T-helper 1 cell treated with Interleukin-12 subunit alpha and Interleukin-12 subunit beta and Interleukin-4 antibody, amounts not matched to agents 30 ng/mL and 1 ng/mL, for 36 hours (primary cell): ENCODE measurements at places on chromosomes 4 and X. TPM values are rescaled to one million over a fixed set of nuclear protein-coding genes. Genes with fewer than 3 reads are reported as not detected.

Gene ACE2
- total RNA-seq: not detected in 2 replicates

Gene SH3TC1
- total RNA-seq: 57.3 and 64.6 TPM in 2 replicates

Gene EVC
- 0.83 and 1.5 TPM in 2 replicates for total RNA-seq

Gene CXCL6
- not detected in 2 replicates for total RNA-seq

Gene NCAPG
- total RNA-seq: 42.8 and 43.4 TPM in 2 replicates

Gene NDNF
- 0.29 TPM in 1 of 2 replicates, not detected in the other for total RNA-seq

Gene GUCY1B1
- total RNA-seq: 0.07 and 0.15 TPM in 2 replicates

Gene CCNG2
- total RNA-seq: 18.1 and 19.1 TPM in 2 replicates

Gene NUDT11
- 0.71 and 1.2 TPM in 2 replicates for total RNA-seq

Gene NIPAL1
- total RNA-seq: 0.85 and 1.1 TPM in 2 replicates

Gene VCX2
- total RNA-seq: not detected in 2 replicates

Gene GAGE12E
- total RNA-seq: not detected in 2 replicates

Gene PRRG3
- total RNA-seq: not detected in 2 replicates

Gene SSX2
- total RNA-seq: not detected in 2 replicates

Gene FGFBP2
- total RNA-seq: 5.7 and 7.0 TPM in 2 replicates

Gene MUC7
- total RNA-seq: not detected in 2 replicates

Gene IKBKG
- 47.7 and 47.9 TPM in 2 replicates for total RNA-seq

Gene IRAK1
- total RNA-seq: 131 and 144 TPM in 2 replicates

Gene DMRTC1
- not detected in 2 replicates for total RNA-seq

Gene MAGEA10
- not detected in 2 replicates for total RNA-seq

Gene F8A2
- total RNA-seq: not detected in 2 replicates

Gene PPP1R3F
- 10.1 and 13.0 TPM in 2 replicates for total RNA-seq

Gene AVPR2
- not detected in 2 replicates for total RNA-seq

Gene FABP2
- total RNA-seq: not detected in 2 replicates

Gene TMPRSS11B
- total RNA-seq: not detected in 2 replicates

Gene ADAM29
- total RNA-seq: not detected in 2 replicates

Gene CFAP99
- not detected in 2 replicates for total RNA-seq

Gene DRD5
- total RNA-seq: not detected in 2 replicates

Gene ADGRA3
- total RNA-seq: 4.3 and 5.1 TPM in 2 replicates

Gene SPANXA1
- not detected in 2 replicates for total RNA-seq

Gene AFM
- total RNA-seq: not detected in 2 replicates

Gene ARX
- not detected in 2 replicates for total RNA-seq

Gene OPN1MW
- total RNA-seq: not detected in 2 replicates

Gene UGT2B17
- not detected in 2 replicates for total RNA-seq

Gene TMEM271
- not detected in 2 replicates for total RNA-seq

Gene SH3BGRL
- 74.0 and 81.6 TPM in 2 replicates for total RNA-seq

Gene FAM9B
- not detected in 2 replicates for total RNA-seq

Gene LGI2
- not detected in 2 replicates for total RNA-seq

Gene ODAPH
- 5.9 and 6.0 TPM in 2 replicates for total RNA-seq

Gene MAGEA1
- total RNA-seq: not detected in 2 replicates

Gene IBSP
- not detected in 2 replicates for total RNA-seq

Gene SYTL5
- total RNA-seq: not detected in 2 replicates

Gene NPY2R
- not detected in 2 replicates for total RNA-seq

Gene PLAC8
- 200 TPM in 2 replicates for total RNA-seq

Gene FRAS1
- total RNA-seq: not detected in 2 replicates

Gene LUZP4
- not detected in 2 replicates for total RNA-seq

Gene UCHL1
- 0.20 TPM in 1 of 2 replicates, not detected in the other for total RNA-seq
